ENCODE measurements at places on chromosomes 2 and 18.

DNA sequence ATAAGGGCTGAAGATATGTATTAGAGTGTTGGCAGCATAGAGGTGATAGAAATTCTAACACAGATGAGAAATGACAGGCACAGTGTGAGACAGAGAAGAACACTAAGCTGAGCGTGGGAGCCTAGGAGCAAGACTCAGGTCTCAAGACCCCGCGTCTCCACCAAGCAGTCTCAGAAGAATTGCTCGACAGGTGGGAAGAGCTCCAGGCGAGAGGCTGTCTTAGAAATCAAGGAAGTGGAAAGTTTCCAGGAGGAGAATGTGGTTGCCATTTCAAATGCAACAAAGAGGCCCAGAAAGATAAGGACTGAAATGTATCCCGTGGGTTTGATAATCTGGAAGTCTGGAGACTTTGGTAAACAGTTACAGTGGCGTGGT lies 31.5 kb upstream of the CAB39 start:
- no peak for DNase-seq

DNA sequence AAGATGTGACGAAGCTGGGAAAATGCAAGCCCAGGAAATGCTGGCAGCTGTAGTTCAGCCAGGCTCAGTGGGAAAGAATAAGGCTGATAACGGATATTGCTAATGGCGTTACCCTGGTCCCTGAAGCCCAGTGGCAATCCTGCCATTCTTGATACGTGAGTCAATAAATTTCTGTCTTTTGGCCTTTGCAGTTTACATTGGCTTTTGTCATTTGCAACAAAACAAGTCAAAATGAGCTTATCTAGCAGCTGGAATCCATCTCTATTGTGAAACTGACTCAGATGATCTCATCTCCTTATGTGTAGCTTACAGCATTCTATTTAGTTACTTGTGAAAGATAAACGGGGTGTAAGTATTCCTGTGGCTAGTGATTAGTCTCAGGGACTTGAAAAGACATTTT lies 43.8 kb downstream of the ARL6IP6 start:
- no peak for DNase-seq

- DNase-seq: no peak
Observed at GRCh38 chr2:156023229-156023869, 309.2 kb downstream of the NR4A2 start.

DNA sequence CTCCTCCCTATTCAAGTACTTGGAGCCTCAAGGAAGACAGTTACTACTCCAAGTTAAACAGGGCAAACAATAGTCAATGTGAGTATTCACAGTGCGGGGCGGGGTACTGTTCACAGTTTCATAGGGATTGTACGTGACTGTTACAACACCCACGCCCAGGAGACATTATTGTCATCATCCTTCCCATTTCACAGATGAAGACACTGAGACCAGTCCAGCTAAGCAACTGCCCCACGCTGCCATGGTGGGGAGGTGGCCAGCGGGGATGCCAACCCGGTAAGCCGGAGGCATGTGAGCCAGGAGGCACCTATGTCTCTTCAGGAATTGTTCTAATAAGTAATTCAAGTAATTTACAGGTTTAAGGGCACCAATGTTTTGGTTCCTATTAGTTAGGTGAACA lies 982 bp downstream of the HJURP start:
- no peak for DNase-seq

GRCh38 chr2:114006460-114006859 lies 116.6 kb downstream of the ACTR3 start:
- DNase-seq: no peak

DNA sequence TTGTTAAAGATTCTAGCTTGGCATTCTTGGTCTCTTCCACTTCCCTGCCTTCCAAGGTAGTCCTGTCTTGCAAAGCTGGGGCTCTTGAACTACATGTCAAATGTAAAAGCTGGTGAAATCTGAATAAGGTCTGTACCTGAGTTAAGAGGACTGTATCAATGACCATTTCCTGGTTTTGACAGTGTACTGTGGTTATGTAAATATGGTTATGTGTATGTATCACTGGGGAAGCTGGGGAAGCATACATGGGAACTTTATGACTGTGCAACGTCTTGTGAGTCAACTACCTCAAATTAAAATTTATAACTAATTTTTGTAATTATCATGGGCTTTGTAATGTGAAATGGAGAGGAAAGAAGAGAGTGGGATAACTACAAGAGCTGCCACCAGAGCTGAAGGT lies 81.7 kb downstream of the COL4A4 start:
- DNase-seq: no peak

- DNase-seq: no peak
Observed at GRCh38 chr2:218032336-218033171, 29.8 kb upstream of the TNS1 start.

- DNase-seq: no peak
Observed at GRCh38 chr2:8319219-8319618, 362.6 kb upstream of the ID2 start.

DNA sequence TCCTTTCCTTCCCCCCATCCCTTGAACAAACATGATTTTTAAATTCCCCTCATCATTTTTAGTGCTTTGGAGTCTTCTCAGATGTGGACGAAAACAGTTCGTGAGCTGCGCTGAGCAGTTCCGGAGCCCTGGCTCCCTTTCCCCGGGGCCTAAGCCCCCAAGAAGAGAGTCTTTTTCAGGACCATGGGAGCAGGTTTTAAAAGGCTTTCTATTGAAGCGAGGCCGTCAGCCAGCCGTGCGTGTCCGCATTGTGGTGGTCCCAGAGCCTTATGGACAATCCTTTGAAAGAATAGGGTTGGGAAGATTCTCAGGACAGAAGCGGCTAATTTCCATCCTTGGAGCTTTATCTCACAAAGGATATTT lies 290.7 kb downstream of the SOX11 start:
- DNase-seq: no peak

DNA sequence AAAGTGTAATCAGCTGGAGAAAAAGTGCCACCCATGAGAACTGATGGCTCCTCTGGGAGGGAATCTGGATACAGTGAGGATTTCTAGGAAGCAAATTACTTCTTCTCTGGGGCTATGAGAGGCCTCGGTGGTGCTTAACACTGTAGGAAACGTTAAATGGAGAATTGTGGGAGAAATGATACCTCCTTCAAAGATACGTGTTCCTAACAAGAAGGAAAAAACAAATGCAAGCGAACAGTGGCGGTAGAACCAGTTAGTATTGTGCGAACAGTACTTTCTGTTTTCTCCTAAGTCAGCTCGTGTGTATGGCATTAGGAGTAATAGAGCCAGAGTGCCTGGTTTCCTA lies 587 bp upstream of the MTIF2 start:
- DNase-seq: no peak

DNA sequence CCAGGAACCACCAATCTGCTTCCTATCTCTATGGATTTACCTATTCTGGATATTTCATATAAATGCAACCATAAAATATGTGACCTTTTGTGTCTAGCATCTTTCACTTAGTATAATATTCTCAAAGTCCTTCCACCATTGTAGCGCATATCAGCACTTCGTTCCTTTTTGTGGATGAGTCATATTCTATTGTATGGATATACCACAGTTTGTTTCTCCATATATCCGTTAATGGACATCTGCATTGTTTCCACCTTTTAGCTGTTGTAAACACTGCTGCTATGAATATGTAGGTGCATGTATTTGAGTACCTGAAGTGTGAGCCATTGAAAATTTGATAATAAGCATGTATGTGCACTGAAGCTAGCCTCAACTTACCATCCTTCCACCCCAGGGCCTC lies 80.1 kb downstream of the NBAS start:
- no peak for DNase-seq

- no peak for DNase-seq
Observed at GRCh38 chr2:10385501-10385900, 62.6 kb downstream of the ODC1 start.

- no peak for DNase-seq
Observed at GRCh38 chr2:59217360-59217759, 976.2 kb upstream of the FANCL start.

- no peak for DNase-seq
Observed at GRCh38 chr18:32831781-32832180, 59.0 kb upstream of the KLHL14 start.

GRCh38 chr2:238160206-238161129 lies 1.7 kb downstream of the ERFE start:
- DNase-seq: no peak

- no peak for DNase-seq
Observed at GRCh38 chr2:109434351-109434750, 179.4 kb downstream of the SEPTIN10 start.

GRCh38 chr2:17792515-17792914 lies 23.7 kb upstream of the MSGN1 start:
- no peak for DNase-seq

DNA sequence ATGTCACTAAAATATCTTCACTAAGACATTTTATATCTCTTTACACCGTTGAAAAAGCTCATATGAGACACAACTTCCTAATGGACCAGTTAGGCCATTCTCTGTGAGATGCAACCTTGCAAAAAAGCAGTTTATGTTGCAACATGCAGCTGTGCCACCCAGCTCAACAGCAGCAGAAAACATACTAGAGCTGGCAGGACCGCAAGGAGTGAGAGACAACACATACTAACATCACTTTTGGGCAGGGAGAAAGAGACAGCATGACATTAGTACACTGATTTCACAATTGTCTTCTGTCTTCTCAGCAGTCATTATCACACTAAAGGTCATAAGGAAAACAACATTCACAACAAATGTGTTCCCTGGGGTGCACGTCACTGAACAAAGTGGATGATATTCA lies 122.9 kb downstream of the EPB41L3 start:
- no peak for DNase-seq

DNA sequence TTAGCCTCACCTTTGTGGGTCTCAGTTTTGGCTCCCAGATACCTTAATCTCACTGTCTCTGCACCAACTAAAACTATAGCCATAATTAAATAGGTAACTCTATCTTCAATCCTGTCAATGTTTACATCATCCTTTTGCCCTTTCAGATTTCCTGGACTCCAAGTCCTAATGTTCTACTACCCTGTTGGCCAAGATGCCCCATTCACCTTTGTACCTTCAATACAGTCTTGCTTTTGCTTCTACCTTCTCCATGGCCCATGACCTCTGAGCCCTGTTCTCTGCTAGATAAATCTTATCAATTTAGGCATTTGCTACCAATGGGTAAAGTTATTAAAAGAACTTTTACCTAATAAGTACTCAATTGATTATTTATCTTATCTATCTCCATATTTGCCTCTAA lies 635.5 kb downstream of the ARHGAP15 start:
- no peak for DNase-seq

- no peak for DNase-seq
Observed at GRCh38 chr2:62306751-62307468, 111.0 kb downstream of the B3GNT2 start.

- no peak for DNase-seq
Observed at GRCh38 chr18:38038242-38038641, 472.6 kb upstream of the CELF4 start.

GRCh38 chr2:23532391-23533337 lies 147.7 kb downstream of the KLHL29 start:
- no peak for DNase-seq

GRCh38 chr2:225725726-225726125 lies 326.2 kb downstream of the NYAP2 start:
- DNase-seq: no peak

DNA sequence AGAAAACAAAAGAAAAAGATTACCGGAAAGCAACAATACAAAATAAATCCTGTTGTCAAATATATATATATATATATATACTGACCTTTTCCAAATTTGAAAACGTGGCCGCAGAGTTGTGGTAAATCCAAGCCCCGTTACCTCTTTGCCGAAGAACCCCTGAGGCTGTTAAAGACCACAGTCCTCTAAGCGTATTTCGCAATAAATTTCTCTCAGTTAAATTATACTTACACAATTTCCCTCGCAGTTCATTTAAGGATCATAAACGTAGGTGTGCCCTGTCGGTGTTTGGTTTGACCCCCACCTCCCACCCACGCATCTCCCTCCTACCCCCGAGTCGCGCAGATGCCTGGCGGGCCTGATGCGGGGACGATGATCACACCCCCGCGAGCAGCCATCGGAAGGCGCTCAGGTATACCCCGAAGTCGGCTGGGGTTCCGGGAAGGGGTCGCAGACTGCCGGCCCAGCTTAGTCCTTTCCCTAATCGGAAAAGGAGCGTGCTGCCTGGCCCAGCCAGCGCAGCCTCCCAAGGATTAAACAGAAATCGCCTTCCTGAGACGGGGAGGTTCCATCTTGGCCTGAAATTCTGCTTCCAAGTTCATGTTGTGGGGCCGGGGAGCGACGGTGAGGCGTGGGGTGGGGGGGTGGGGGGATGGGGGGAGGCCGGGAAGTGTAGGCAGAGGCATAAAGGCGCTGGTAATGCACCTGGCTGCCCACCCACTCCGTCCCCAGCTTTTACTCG lies 2.9 kb upstream of the MEIS1 start:
- DNase-seq: no peak

GRCh38 chr2:85719609-85720240 lies 25.6 kb downstream of the GNLY start:
- DNase-seq: no peak

DNA sequence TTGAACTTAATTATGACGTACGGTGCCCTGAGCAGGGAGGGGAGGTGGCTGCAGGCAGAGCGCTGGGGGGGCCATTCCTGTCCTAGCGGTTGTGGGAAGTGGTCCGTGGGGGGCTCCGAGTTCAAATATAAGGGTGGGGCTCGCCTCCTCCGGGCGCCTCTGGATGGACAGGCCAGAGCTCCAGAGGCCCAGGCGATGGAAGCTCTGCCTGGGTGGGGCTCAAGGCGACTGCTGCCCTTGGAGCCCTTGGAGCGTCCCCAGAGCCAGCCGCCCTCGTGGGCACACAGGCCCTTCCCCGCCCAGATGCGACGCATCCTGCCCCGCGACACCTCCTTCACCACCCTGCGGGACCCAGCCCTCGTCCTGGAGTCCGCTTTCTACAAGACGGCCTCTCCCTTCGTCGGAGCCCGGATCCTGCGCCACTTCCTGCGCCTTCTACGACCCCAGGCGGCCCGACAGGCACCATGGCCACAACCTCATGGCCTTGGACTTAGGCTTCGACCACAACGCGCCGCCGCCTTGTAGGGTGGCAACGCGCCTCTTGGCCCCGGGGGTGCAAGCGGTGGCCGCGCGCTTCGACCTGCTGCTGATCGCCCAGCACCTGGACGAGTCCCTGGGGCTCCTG lies 10.5 kb downstream of the AQP12B start:
- DNase-seq: no peak

GRCh38 chr2:86525421-86526340 lies 37.6 kb downstream of the CHMP3 start:
- DNase-seq: no peak

- DNase-seq: no peak
Observed at GRCh38 chr2:176383836-176384442, 114.7 kb downstream of the MTX2 start.

DNA sequence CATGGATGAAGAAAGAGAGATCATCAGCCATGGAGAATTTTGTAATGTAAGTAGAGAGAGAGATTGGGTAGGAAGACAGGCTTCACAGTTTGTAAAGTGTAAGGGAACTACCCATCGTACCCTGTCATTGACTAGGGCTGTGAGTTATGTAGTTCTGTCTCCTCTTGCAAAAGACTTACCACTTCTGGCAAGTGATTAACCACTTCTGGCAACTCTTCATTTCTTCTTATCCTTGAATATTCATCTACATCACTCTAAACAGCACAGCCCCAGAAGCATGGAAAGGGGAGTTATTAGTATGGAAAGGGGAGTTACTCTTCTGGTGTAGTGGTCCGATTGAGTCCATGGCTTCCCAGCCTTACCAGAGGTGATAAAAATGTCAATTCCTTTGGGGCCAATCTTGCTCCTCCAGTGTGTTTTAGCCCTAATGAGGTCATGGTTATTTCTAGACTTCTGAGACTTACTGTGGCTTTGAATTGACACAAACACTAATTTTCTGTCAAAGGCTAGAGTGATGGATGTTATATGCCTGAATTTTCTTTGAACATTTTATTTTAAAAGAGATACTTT lies 52.0 kb downstream of the STAT1 start:
- DNase-seq: no peak

GRCh38 chr2:117169036-117169765 lies 645.3 kb upstream of the DDX18 start:
- no peak for DNase-seq
